Suppressor macrophage treated with lipopolysaccharide for 4 hours (primary cell): ENCODE measurements at places on chromosomes 7 and 10.

- DNase-seq, result no peak
Observed at GRCh38 chr10:1228467-1228975, 172.3 kb downstream of the WDR37 start.

DNA sequence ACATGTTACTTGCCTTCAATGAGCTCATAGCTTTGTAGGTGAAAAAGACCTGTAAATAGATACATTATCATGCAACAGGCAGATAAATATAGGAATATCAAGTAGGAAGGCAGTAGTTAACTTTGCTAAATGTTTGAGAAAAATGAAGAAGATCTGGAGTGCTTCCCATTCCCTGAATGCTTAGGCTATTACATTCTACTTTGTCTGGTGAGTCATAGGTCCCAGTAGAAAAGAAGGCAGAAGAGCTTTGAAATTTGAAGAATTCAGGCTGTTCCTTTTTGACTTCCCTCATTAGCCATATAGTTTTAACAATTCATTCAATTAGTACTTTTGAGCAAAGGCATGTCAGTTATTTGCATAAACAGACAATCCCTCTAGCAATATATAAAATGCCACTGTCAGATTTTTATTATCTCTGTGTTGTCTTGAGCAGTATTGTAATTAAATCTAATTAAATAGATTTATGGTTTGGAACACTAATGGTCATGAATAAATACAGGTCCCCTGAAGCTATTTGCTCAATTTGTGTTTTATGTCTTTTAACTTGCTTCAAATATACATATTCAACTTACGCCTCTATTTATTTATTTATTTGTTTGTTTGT lies 875.0 kb downstream of the REEP3 start:
- no peak for DNase-seq

DNA sequence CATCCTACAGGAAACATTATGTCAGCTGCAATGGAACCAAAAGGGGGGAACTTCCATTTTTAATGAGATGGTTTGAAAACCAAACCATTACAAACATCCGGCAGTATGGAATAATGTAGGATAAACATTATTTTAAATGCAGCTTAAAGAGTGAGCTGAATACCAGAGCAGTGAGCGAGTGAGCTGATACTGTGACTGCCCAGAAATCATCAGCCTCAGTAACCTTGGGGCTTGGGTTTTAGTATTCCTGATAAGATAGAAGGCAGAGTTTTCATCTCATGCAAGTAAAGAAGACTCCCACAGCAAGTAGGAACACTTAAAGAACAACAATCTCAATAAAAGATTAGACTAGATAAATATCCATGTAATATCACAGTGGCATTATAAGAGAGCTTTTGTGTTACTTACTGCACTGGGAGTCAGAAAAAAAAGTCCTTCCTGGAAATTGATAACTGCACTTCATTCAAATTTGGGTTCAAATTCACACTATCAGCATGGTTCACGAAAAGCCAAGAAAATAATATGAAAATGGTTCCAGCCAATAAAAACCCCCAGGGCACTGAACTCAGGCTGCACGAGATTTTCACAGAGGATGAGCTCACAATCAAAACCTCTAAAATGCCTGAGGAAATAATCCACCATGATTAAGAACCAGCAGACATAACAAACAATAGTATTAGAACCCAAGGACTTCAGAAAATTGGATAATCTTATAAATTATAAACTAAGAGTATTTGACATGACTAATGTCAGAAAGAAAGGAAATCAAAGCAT lies 115.7 kb downstream of the MTPAP start:
- no peak for DNase-seq

- DNase-seq, result no peak
Observed at GRCh38 chr7:121002757-121003200, 14.3 kb downstream of the CPED1 start.

- DNase-seq, result no peak
Observed at GRCh38 chr7:7119729-7120128, 62.6 kb upstream of the C1GALT1 start.

GRCh38 chr10:96992721-96993120 lies 160.6 kb downstream of the LCOR start:
- DNase-seq, result no peak

GRCh38 chr10:5046410-5046809 lies 42.8 kb upstream of the AKR1C2 start:
- no peak for DNase-seq

DNA sequence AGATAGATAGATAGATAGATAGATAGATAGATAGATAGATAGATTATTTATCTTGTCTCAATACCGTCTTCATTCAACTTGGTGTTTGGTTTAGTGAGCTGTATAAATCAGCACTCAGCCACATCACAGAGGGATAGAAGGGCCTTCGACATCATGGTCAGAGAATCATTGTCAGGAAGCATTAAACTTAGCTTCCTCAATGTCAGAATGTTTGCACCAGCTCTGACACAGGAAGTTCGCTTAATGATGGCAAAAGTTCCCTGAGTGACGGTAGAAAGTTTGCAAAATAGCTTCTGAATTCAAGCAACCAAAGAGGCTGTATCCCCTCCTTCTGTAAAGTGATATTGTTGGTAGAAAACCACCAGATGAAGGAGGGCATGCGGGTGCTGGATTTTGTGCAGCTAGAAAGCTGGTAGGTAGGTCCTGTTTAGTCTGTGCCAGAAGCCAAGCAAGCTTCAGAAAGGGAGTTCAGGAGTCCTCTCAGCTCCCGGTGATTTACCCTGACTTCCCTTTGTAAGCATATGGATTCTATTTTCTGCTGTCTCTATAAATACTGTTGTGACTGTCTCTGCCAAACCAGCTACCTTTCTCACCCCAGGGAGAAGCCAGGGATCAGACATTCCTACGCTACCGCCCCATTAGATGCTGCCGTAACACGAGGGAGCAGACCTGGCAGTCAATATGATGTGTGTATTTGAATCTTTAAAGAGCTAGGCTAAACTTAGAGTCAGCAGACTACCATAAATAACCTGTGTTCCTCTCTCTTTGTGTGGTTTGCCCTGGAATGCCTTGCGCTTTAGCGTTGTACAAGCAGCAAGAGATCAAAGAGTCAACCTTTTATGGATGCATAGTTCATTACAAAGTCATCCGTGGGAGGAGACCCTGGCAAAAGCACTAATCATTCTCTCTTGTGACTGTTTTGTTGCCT lies 200.5 kb upstream of the KIAA1217 start:
- DNase-seq, result no peak

GRCh38 chr7:147903536-147904218 lies 686.9 kb upstream of the C7orf33 start:
- DNase-seq, result no peak

GRCh38 chr10:86970982-86971231 lies 2.6 kb downstream of the ADIRF start:
- no peak for DNase-seq

GRCh38 chr7:81624021-81624592 lies 145.7 kb downstream of the HGF start:
- DNase-seq, result no peak

DNA sequence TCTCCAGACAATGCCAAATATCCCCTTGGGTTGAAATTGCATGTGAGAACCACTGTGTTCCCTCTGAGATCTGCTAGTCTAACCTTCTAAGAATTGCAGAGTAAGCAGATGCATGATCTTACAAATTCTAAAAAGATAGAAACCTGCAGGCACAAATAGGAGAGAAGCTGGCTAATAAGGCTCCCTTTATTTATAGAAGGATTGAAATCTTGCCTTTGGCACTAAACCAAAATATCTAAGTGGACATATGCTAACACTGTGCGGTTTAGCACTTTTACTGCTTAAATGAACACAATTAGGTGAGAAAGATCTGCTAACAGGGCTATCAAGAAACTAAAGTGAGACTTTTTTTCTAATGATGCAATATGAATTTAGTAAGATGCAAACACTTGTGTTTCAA lies 225.5 kb downstream of the DOCK4 start:
- no peak for DNase-seq

GRCh38 chr10:54530299-54530698 lies 270.7 kb downstream of the PCDH15 start:
- DNase-seq, result no peak

DNA sequence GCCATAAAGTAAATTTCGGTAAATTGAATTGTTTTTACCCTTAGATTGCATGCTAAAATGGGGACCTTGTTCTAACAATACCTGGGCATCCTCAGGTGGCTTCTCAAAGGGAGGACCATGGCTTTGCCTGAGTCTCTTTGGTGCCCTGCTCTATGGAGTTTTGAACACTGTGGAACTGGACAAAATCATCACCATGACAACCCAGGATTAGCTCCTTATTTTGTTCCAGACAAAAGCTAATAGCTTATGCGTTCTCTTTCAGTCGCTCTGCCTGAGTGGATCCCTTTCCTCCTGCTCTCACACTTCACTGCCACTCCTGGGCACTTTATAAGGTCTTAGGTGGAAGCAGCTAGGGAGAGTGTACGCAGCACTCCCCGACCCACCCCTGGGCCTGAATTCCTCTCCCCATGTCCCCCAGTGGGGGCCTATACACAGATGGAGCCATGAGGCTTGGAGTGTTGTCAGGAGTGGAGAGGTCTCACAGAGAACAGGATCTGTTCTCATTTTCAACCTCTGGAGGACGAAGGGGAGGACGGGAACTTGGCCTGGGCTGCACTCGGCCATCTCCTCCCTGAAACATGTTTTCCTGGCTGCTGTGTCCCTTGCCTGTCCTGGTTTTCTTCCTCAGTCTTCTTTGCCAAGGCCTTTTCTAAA lies 19.0 kb downstream of the ADCYAP1R1 start:
- DNase-seq, result no peak

GRCh38 chr10:52650873-52651272 lies 121.7 kb downstream of the MBL2 start:
- DNase-seq, result no peak

GRCh38 chr7:84291756-84292155 lies 97.2 kb upstream of the SEMA3A start:
- DNase-seq, result no peak

DNA sequence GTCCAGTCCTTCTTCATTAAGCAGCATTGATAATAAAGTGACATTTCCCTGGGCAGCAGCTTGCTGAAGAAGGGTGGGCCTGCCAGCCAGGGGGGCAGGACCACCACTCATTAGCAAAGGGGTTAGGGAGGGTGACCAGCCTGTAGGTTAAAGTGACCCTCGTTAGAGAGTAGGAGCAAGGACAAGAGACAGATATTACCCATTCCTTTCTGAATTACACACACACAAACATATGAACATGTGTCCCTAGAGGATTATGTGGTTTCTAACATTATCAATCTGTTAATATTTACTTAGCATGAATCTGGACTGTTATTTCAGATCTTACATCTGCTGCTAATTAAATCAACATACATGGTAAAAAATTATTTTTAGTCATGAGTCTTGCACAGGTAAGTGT lies 88.9 kb downstream of the CTTNBP2 start:
- no peak for DNase-seq

DNA sequence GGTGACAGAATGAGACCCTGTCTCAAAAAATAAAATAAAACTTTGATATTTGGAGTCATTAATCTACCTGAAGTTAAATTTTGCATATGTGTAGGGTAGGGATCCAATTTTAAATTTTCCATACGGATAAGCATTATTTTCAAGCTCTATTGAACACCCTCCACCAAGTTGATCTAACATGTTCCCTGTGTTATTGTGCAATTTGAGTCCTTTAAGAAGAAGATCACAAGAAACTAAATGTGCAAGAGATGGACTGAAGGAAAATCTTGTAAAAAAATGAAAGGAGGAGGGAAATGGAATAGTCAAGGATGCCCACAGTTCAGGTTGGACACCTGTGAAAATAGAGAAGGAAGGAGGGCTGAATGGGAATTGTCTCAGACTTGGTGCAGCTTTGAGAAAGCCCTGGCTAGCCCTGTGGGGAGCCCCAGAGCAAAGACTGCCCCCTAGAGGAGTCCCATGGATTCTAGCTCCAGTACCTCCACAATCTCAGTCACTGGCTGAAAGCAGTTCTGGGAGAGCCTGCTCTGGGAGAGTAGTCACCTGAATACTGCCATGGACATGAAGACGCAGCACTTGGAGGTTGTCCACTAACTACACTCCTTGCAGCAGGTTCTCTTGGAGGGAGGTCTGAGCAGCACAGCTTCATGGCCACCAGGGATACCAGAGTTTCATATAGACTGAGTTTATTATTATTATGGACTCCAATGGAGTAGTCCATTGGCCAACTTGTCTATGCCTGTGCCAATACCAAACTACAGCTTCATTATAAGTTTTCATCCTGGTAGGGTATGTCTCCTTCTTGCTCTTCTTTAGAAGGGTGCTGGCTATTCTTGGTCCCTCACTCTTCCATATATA lies 5.7 kb upstream of the TIAL1 start:
- DNase-seq, result peak; percentile 63

- peak; percentile 36 for DNase-seq
Observed at GRCh38 chr10:14022954-14023672, 307.6 kb downstream of the FRMD4A start.

DNA sequence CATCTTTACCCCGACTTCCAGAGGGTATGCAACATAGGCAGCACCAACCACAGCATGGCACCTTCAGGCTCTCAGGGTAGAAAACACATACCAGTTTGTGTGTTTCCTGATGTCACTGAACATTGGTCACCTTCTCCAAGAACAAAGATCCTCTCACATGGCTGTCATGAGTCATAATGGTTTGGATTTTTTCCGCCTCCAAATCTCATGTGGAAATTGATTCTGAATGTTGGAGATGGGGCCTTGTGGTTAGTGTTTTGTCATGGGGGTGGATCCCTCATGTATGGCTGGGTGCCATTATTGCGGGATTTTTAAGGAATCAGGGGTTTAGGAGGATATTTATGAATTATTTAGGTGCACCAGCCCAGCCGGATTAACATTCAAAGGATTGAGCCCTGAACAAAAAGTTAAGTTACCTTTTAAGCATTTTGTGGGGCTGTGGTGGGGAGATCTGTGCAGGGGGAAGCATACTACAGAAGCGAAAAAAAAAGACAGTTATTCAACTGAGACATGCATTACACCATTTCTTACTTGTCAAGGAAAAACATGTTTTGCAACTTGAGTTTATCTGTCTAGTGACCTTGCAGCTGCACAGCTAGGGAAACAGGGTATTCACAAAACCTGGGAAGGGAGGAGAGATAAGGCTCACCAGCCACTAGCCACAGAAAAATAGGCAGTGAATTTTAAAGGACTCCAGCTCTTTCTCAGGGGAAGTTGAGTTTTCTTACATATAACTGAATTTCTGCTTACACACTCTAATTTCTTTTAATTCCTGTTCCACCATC lies 774.1 kb upstream of the AUTS2 start:
- DNase-seq, result no peak

GRCh38 chr7:25091176-25091575 lies 33.9 kb downstream of the CYCS start:
- no peak for DNase-seq
